Caco-2 (cell line): ENCODE measurements at places on chromosomes 12 and 14. TPM values are rescaled to one million over a fixed set of nuclear protein-coding genes. Genes with fewer than 3 reads are reported as not detected.

GRCh38 chr12:112125250-112125999 is at the start of gene TRAFD1:
Gene TRAFD1, plus strand, starts transcription at chr12:112125560. Its CDS starts 4,963 bp downstream, at chr12:112130523.
- H3K4me1 ChIP-seq, result peaks cover 10% of the 10 kb centered on the region; the same call in 1 of the 2 replicates
- peak; percentile 96 for DNase-seq
- H3K27ac ChIP-seq, result peak within 1 kb of the TSS; percentile 42
- peak within 1 kb of the TSS; percentile 94 for H3K4me3 ChIP-seq

DNA sequence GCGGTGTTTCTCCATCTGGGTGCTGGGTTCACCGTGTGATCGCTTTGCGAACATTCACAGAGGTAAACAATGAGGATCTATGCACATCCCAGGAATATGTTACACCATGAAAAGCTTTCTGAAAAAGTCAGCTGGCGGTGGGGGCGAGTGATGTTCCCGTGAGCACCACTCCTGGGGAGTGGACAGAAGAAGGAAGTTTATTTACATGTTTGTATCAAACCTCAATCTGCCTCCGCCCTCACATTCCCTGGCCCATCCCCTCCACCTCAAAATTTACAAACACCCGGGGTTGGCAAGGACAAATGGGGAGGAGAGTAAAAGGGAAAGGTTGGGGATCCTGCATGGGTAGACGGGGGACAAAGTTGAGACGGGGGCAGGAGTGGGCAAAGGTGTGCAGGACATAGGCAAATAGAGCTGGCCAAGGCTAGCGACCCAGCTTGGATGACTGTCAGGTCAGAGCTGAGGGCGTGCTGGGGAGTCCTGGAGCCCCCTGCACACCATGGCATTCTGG is 6.9 kb downstream of the TNFRSF1A start:
- 0 out of 2 replicates have a peak, but pooled peaks cover 4% of the 10 kb centered on the region for H3K36me3 ChIP-seq
- H3K27me3 ChIP-seq, result no peaks in the 10 kb centered on the region
- no peak for DNase-seq
- H3K4me3 ChIP-seq, result no peak overlapping the region

DNA sequence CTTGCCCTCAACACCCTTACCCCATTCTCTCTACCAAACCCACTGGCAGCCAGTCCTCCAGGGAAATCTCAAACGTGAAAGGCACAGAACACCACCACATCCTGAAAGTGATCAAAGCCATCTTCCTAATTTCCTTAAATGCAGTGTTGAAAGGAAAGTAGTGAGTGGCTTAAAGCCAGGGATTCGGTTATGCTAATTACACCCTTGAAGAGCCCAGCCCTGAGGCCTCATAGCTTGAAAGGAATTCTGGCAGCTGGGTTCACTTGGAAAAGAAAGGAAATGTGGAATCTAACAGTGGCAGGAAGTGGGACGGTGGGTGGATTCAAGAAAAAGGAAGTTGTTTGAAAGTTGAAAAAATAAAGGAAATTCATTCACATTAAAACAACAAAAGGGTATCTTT is 73.0 kb upstream of the FICD start:
- no peak for DNase-seq
- H3K27me3 ChIP-seq, result no peaks in the 10 kb centered on the region
- no peak overlapping the region for H3K4me3 ChIP-seq
- no peaks in the 10 kb centered on the region for H3K36me3 ChIP-seq
- H3K27ac ChIP-seq, result no peak overlapping the region

DNA sequence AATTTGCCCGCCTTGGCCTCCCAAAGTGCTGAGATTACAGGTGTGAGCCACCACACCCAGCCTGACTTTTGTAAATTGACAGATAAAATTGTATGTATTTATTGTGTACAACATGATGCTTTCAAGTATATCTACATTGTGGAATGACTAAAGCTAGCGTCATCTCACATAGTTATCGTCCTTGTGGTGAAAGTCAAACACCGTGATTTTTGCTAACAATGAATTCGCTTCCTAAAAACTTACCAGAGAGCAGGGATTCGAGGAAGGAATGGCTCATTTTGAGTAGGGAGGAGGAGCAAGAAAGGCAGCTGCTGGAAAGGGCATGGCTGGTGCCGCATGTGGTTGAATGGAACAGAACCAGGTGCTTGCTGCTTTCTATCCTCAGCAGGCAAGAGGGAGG is 85.4 kb downstream of the LGMN start:
- no peak overlapping the region for H3K4me3 ChIP-seq
- no peak overlapping the region for H3K27ac ChIP-seq

DNA sequence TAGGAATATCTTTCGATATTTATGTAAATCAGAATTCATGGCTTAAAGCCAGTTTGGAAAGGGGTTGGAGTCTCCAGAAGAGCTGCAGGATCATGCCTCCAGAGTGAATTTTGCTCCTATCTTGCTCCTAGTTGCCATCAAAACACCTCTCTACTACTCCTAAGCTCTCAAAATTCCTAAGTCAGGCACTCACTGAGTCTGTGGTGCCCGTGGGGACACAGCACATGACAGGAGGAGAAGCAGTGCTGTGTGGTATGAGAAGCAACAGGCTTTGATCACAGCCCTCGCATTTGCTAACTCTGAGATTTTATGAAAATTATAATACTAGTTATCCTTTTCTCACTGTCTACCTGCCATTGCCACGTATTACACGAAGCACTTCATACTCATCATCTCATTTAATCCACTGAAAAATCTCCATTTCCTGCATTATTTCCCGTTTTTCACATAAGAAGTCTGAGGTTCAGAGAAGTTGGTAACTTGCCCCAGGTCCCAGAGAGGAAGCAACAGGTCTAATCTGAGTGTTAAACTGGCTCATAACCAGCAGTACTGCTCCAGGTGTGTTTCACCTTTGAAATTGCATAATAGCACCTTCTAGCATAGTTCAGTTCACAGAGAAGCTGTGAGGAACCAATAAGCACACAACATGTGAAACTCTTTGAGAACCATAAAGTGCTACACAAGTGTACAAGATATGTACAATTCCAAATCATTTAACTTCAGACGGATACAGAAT is 33.1 kb upstream of the SLC35F4 start:
- no peaks in the 10 kb centered on the region for H3K4me1 ChIP-seq
- H3K4me3 ChIP-seq, result no peak overlapping the region
- H3K27ac ChIP-seq, result no peak overlapping the region
- no peaks in the 10 kb centered on the region; the same call in 1 of the 2 replicates for H3K27me3 ChIP-seq

TUBA1A gene
- total RNA-seq, result 8.5 and 9.1 TPM in 2 replicates
